ENCODE measurements at places on chromosomes 5 and 9.

DNA sequence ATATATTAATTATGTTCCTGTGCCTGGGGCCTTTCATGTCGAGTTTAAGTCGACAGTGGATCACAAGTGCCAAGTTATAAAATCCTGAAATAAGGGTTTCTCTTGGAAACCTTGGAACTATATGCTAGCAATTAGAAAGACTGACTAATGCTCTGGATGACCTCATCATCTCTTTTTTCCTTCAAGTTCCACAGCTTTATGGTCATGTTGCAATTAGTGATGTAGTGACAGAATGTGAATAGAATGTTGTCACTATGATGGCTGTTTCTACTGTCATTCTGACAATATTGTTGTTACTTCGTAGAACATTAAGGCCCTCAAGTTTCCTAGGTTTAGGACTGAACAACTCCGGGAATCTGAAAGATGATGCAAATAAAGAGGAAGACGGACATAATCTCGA lies 368.0 kb upstream of the SEMA6A start:
- no peak for DNase-seq

DNA sequence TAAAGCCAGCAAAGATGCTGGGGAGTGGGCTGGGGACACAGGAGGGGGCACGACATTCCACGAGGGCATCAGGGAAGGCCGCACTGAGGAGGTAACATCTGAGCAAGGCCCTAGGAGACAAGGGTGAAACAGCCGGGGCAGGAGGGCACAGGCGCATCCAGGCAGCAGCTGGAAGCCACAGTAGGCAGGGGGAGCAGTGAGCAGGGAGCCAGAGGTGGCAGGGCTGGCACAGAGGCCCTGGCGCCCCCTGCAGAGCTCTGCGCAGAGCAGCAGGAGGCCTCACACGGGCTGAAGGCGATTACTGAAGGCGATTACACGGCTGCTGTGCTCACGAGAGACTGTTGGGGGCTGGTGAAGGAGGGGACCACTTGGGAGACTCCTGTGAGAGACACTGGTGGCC lies 15.4 kb downstream of the LMAN2 start:
- no peak for DNase-seq

DNA sequence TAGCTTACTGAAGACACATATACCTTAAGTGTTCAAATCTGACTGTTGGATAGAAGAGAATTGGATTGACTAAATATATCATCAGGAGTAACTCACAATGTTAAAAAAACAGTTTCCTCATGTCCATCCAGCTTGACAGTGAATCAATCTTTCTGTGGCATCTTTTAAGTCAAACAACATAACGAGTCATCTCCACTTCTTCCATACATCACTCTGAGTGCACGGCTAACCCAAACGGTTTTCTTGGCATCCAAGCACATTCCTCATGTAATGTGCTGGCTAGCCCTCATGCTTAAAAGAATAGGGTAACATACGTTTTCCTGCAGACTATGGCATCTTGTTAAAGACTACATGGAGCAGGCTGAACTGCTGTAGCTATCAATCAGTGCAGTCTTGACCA lies 291.5 kb upstream of the TRPC7 start:
- DNase-seq, result no peak

GRCh38 chr5:83721953-83722901 lies 1.6 kb upstream of the HAPLN1 start:
- DNase-seq, result no peak

DNA sequence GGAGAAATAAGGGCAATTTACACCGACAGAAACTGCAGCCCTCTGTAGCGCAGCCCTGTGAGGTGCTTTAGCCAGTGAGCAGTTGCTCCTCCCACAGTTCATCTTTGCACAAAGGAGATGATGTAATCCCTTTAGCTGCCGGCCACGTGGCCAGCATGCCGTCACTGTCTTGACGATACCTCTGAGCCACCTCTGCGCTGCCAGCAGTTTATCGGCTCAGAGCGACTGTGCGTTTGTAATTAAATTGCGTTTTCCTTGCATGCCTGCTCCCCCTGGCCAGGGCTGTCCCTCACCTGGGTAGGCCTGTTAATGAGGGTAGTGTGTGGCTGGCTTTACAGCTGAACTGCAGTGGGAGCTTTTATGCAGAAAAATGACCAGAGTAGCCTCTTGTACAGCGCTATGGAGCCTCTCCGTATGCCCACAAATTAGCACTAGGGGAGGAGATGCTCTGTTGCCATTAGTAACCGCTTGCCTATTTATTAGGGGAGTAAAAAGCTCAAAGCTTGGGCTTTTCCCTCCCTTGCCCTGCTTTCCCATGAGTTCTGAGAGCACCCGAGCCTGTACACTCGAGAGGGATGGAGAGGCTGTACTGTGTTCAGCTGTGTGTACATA lies 107.0 kb downstream of the TRIO start:
- DNase-seq, result no peak

DNA sequence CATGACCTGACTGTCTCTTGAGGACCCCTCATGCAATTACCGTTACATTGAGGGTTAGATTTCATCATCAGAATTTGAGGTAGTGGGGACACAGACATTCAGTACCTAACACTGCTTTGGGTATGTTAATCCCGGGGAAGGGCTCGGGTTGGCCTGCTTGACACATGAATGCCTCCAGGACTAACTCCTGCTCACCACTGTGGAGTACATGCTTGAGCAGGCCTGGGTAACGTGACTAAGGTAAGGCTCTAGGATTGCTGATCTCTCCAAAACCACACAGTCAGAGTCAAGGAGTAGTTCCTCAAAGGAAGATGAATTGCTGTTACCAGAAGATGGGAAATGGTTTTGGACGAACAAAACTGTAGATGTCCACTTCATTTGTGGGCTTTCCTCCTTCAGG lies 376.3 kb upstream of the ZNF462 start:
- no peak for DNase-seq

GRCh38 chr9:97430316-97431043 lies 18.6 kb downstream of the TDRD7 start:
- DNase-seq, result no peak

GRCh38 chr9:37639841-37640240 lies 10.9 kb upstream of the FRMPD1 start:
- no peak for DNase-seq

DNA sequence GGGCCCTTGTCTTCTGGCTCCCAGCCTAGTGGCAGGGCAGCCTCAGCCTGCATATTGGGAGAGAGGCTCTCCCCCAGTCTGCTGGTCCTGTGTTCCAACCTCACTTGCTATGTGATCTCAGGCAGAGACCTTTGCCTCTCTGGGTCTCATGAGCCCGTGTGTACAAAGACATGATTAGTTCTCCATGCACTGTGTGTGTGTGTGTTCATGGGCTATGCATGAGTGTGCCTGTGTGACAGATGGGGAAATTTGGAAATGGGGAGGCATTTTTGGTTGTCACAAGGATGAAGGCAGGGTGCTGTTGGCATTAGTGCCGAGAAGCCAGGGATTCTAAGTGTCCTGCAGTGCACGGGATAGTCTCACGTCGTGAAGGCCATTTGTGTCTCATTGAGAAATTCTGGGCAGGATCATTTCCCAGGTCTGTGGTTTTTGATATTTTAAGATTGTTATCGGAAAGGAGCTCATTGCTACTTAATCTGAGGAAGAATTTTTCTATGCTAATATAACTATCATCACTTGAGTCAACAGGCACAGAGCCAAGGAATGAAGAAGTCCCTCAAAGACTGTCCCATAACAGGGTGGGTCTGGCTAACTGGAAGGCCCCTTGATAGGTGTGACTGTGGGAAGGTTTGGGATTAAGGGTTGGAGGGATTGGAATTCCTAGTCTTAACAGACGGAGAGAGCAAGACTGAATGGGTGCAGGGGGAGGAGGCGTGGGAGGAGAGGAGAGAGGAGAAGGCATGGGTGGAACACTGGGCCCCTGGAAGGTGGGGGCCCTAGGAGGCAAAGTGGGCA lies 168.5 kb downstream of the RGS3 start:
- DNase-seq, result no peak

DNA sequence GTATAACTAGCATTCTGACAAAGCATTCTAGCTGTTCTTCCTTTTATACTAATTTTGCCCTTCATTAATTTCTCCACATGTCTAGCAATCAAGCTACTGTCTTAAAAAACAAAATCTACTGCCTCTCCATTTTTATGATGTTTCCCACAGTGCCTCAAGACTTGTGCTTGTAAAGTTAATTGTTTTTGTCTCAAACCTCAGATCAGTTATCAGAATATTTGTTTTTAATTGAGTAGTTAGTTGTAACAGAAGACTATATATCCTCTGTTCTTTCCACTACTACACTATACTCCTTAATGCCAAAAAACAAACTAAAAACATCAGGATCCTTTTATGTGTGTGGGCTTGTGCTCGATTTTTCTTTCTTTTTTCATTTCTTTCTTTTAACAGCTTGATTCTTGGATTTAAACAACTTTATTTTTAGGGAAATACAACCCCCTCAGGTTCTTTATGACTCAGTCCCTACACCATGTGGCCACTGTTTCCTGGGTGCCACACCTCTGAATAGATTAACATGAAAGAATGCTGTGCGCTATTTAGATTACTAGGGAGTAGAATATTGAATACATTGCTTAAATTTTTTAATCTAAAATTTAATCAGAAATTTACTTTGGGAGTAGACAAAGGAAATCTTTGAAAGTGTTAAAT lies 1.2 kb downstream of the ASPN start:
- DNase-seq, result no peak

- DNase-seq, result no peak
Observed at GRCh38 chr9:93603011-93603410, 26.6 kb downstream of the PHF2 start.

DNA sequence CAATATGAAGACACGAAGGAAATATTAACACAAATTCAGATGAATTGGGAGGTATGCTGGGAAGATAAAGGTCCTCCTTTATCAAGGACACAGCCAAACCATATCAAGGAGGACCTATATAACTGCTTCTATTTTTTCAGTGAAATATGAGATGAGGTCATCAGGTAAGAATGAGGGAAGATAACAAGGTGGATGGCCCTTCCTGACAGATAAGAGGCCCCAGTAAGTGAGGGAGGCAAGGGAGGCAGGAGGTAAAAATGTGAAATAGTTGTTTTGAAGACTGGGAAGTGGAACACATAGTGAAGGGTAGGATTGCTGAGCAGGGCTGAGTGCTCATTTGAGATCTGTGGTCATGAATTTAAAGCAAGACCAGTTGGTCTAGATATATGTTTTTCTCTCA lies 60.0 kb upstream of the FOXE1 start:
- DNase-seq, result no peak

DNA sequence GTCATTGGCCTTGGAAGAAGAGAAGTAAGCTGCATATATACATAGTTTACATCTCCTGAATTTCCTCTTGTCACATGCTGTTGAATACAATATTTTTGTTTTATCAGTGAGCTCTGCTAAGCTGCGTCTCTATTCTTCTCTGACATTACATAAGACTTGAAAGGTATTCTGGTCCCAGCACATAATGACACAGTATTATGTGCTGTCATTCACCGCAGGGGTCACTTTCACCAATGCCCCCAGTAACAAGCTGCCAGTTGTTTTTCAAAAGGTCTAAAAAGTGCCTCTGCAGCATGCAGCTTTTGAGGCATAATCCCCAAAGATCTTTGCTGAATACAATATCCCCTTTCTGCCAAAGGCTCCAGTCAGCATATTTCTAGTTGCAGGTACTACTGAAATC lies 349.0 kb upstream of the FAM174A start:
- DNase-seq, result no peak

GRCh38 chr9:114005371-114006154 lies 72.5 kb downstream of the AMBP start:
- no peak for DNase-seq

GRCh38 chr5:137632716-137633115 lies 103.2 kb downstream of the KLHL3 start:
- DNase-seq, result no peak

DNA sequence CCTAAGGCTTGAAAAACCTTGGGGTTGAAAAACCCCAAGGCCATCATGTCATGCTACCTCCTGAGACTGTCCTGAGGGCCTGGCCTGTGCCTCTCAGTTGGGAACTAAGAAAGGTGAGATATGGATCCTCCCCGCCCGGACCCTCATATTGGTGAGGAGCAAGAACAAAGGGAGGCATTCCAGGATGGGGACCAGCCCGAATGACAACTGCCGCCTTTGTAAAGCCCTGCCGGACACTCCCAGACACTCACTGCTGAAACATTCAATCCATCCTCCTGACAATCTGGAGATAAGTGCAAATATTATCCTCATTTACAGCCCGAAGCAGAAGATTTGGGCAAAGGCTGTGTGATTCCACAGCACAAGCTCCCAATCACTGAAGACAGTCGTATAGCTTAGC lies 298.3 kb downstream of the NSG2 start:
- DNase-seq, result no peak

GRCh38 chr5:113336975-113337374 lies 97.8 kb downstream of the TSSK1B start:
- no peak for DNase-seq
